ENCODE measurements at places on chromosomes 11 and 22.

GRCh38 chr22:36445158-36445668 is 36.2 kb downstream of the TXN2 start:
- DNase-seq = no peak

DNA sequence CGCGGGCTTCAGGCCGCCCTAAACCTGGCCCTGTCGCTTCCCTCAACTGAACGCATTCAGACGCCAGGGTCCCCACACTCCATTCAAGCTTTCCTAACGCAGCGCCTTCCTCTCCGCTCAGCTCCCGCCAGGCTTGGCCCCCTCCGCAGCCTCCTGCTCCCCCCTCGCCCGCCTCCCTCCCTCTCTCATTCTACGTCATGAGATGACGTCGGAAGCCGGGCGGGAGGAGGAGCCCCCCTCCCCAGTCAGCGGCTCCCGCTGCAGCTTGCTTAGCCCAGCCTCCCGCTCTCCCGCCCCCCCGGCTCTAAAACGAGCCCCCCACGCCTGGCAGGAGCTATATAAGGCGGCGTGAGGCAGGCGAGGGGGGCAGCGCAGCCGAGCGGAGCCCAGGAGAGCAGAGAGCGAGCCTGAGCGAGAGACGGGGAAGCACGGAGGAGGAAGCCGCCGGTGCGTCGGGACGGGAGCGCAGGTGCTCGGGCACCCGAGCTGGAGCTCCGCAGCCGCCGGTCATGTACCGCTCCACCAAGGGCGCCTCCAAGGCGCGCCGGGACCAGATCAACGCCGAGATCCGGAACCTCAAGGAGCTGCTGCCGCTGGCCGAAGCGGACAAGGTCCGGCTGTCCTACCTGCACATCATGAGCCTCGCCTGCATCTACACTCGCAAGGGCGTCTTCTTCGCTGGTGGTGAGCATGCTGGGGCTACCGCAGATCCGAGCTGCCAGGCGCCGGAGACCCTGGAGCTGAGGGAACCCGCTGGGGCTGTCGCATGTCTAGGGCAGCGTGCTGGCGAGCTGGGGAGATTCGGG is at the start of gene NPAS4:
NPAS4 (plus strand) TSS at position 365 of the 806 bp plus-strand sequence; CDS start at position 510, 145 bp downstream.
- DNase-seq = no peak

GRCh38 chr11:125170510-125171031 is 6.0 kb downstream of the PKNOX2 start:
- DNase-seq = no peak

GRCh38 chr11:17371614-17372013 is 16.8 kb downstream of the KCNJ11 start:
- DNase-seq = no peak

DNA sequence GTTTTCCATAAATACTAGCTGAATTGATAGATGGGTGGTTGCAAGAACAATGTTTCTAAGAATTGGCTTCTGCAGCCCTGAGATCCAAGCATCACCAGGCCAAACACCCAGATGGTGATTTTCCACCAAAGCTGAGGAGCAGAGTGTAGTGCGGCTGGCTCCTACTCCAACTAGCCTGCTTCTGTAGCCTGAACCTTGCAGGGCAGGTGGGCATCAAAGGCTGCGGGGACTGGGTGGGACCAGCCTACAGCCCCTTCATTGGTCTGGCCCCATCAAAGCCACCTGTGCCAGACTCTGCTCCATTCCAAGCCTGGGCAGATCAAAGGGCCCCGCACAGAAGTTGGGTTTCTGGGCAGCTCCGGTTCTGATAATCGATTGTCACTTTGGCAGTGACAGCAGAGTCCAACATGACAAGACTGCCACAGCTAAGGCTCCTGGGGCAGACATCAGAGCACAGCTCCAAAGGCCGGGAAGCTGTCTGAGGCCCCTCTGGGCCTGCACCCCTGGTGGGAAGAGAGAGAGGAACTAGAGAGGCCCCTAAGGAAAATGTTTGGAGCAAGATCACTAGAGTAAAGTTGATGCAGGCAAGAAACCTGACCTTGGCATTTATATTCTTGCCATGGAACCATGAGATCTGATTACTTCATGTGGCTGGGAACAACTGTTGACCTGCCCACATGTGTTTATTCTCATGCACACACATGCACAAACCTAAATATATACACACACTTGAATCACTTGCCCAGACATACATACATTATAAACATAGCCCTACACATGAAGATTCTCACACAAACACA is 582.9 kb downstream of the INSC start:
- DNase-seq = no peak

DNA sequence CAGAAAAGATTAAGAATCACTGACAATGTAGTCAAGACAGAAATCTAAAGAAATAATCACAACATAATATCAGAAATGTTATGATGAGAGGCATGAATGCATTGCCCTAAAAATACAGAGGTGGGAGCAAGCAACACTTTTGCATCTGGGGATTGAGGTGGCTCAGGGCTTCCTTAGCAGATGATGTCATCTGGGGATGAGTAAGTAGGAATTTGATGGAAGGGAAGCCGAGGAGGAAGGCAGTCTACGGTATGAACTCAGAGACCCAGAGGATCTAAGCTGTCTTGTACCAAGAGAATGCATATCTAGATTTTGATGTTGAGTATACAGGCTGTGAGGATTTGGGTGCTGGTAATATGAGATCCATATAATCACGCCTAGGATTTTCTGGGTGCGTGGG is 193.0 kb upstream of the SNX19 start:
- no peak for DNase-seq

- no peak for DNase-seq
Measured at GRCh38 chr11:130631119-130631518, 182.7 kb downstream of the ADAMTS15 start.

DNA sequence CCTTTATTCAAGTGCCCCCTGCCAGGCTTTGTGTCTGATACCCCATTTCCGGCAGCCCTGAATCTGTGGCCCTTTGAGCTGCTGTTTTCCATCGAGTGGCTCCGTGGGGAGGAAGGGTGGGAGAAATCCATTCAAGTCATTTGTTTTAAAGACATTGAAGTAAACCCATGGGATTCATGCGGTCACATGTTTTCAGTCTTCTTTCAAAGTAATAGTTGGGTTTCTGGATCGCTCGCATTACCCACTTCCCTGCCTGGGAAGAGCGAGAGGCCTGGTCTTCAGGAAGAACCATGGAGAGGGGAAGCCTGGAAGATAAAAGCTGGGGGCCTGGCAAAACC is 14.4 kb downstream of the DAGLA start:
- no peak for DNase-seq

GRCh38 chr22:48368975-48369525 is 1458.6 kb downstream of the BRD1 start:
- DNase-seq = no peak

DNA sequence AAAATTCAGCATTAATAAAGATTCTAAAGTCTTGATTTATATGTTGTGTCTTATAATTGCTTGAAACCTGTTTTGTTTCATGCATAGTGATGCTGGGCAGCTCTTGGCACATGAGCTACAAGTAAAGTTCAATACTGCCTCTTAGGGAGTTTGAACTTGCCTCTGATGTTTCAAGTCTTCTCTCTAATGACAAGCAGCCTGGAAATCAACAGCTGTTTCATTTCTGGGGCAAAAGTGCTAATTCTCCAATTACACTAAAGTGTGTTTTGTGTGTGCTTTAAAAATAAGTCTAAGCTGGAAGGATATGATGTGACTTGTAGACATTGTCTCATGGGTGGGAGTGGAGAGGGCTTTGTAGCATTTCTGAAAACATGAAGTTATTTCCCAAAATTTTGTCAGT is 23.7 kb upstream of the SESN3 start:
- no peak for DNase-seq

DNA sequence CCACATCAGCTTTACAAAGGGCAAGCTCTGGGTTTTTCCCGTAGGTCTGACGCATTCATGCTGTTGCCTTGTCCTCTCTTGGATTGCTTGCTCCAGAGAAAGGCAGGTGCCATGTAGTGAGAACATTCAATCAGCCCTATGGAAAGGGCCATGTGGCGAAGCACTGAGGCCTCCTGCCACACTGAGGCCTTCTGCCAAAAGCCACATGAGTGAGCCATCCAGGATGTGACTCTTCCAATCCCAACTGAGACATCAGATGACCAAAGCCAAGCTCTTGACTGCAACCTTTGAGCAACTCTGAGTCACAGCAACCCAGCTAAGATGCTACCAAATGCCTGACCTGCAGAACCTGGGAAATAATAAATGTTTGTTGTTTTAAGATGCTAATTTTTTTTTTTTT is 9.0 kb upstream of the PANX3 start:
- DNase-seq = no peak

DNA sequence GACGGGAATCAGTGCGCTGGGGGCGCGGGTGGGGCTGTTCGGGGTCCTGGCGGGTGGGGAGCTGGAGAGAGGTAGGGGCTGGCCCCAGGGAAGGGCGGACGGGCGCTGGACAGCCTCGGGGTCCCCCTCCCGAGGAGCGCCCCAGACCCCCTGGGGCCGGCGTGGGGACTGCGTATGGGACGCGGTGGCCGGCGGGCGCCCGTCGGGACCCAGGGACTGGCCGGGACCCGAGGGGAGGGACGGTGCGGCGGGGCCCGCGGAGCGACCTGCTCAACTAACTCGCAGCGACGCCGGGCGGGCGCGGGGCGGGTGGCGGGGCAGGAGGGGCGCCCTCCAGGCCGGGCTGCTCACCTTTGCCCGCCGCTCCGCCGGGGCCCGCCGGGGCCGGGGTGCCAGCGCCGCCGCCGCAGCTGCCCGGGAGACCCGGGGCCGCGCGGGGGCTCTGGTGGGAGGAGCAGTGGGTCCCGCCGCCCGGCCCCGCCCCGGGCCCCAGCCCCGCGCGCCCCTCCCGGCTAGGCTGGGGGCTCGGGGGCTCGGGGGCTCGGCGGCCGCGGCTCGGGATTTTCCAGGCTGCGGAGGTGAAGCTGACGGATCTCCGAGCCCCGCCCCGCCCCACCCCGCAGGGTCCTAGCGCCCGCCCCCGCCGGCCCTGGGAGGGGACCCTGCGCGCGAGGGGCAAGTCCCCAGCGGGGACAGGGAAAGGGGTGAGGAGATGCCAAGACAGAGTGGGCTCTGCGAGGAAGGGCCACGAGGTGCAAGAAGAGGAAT is 12.3 kb downstream of the STARD10 start:
- peak; percentile 46 for DNase-seq

DNA sequence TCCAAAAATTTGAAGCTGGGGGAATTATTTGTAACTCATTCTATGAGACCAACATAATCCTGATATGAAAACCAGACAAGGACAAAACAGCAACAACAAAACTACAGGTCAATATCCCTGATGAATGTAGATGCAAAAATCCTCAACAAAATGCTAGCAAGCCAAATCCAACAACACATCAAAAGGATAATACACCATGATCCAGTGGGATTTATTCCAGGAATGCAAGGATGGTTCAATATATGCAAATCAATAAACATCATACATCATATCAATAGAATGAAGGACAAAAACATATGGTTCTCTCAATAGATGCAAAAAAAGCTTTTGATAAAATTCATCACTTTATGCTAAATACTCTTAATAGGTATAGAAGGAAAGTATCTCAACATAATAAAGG is 19.4 kb upstream of the USP2 start:
- DNase-seq = no peak

- no peak for DNase-seq
Measured at GRCh38 chr11:15617126-15617525, 502.4 kb downstream of the INSC start.

- DNase-seq = no peak
Measured at GRCh38 chr11:46886211-46886610, 32.1 kb downstream of the LRP4 start.

- DNase-seq = no peak
Measured at GRCh38 chr11:8867931-8868631, 42.9 kb upstream of the AKIP1 start.

GRCh38 chr22:27800250-27801201 is 1.0 kb downstream of the MN1 start:
- no peak for DNase-seq

- DNase-seq = no peak
Measured at GRCh38 chr11:32893343-32894148, 935 bp downstream of the QSER1 start.

DNA sequence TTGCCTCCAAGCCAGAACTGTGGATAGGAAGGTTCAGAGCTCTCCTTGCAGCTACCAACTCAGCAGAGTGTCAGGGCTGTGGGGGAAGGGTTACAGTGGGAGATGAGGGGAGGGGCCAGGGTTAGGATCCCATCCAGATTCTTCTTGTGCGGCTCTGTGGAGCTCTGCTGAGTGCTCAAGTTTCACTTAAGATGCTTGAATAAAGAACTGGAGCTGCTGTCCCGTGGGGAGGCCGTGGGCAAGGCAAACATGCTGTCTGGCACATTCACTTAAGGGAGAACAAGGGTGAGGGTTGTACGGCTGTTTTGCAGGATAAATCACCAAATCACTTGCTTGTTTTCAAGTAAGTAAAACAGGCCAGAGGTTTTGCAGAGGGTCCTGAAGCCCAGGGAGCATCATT is 197.1 kb downstream of the FAM76B start:
- DNase-seq = no peak

DNA sequence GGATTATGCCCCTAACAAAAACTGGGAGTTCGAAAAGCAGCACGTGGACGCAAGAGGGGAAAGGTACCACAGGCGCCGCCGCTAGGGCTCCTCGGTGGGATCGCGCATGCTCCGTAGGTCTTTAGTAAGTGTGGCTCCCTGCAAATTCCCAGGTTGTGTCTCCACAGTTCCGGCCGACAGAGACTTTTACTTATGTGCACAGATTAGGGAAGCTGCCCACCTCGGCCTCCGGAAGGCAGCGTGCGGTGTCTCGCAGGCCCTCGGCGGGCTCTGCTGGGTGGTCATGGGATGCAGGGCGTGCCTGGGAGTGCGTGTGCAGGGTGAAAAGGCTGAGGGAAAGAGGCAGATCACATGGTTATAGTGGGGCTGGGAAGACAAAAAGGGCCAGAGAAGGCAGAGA is 39.7 kb upstream of the PANX1 start:
- DNase-seq = no peak

DNA sequence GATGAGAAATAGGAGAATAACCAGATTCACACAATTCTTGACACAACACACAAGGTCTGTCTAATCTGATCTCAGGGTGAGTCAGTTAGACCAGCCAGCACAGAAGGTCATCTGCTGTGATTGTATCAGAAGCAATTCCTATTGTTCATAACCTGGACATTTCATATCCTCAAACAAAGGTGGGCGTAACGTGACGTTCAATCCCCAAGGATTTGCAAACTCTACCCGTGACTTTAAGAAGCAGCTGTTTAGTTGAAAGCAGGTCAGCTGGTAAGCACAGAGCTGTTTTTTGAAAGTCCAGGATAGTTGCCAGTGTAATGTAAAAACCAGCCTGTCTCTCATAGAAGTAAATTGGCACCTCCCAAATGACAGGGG is 385.1 kb downstream of the DCDC1 start:
- DNase-seq = no peak

- DNase-seq = no peak
Measured at GRCh38 chr11:45227836-45228235, 58.3 kb downstream of the SYT13 start.

DNA sequence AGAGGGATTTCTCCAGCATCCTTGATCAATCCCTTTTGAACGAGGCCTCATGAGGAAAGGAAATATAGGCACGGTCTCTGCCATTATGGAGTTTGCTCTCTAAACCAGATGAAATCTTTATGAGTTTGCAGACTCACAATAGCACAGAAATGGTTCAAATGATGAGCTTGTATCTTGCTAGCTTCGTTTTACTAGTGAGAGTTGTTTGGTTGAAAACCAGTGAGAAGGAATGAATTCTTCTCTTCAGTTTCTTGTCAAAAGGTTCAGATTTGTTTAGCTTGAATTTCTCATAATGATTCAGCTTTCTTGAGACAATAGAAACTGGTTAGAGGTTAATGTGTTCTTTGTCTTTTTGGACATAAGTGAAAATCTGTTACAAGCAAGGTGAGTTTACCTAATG is 92.7 kb downstream of the ZBTB16 start:
- DNase-seq = no peak
